ENCODE measurements at places on chromosomes 12 and 14.
A peak's percentile ranks its signal among the peaks of the same experiment; 100 is the strongest.

GRCh38 chr14:99352688-99353280 is 80.8 kb upstream of the BCL11B start:
- no peak for DNase-seq

GRCh38 chr12:115511305-115511704 is 766.2 kb downstream of the MED13L start:
- DNase-seq: no peak

DNA sequence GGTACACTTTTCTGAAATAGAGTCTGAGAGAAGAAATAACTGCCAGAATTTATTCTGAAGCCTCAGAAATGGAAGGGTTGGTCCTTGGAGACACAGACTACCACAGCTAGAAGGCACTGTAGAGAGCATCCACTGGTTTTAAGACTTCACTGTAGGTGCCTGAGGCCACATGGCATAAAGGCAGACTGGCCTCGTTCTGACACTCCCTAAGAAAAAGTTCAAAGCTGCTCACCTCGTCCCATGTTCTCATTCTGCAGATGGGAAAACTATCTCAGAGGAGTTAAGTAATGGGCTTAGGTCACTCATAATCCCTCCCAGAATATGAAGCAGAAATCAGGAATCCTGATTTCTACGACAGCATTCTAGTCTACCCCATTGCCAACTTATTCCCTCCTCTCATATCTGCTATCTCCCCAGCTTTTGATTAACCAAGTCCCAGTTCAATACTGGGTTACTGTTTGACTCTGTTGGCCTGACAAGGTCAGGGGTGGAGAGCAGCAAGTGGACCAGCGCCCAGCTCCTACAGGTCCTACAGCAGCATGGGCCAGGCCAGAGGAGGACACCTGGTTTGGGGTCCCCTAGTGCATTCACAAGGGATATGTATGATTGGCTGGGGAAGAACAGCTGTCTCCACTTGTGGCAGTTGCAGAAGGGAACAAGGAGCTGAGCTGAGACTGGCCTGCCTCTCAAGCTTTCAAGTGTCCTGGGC is 3.7 kb downstream of the ITGA5 start:
- DNase-seq: no peak

GRCh38 chr14:102999227-102999895 is 58.0 kb downstream of the CDC42BPB start:
- no peak for DNase-seq

- DNase-seq: no peak
Measured at GRCh38 chr14:50410071-50410470, 13.4 kb upstream of the CDKL1 start.

DNA sequence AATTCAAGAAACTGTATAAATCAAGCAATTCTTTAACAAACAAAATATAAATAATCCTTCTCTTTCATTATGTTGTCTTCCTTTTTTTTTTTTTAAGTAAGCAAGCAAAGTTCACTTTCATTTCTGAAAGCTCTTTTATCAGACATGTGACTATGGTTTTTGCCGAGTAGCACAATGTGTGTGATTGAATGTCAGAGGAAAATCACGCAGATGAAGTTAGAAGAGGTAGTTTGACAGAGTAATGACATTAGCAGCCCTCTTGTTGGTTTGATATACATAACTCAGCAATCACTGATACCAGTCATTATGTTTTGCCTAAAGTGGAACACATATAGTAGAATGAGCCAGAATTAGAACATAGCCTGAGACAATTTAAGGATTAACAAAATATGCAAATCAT is 19.0 kb downstream of the ALX1 start:
- DNase-seq: no peak

GRCh38 chr12:68538726-68539614 is 71.7 kb upstream of the RAP1B start:
- peak; percentile 5 for DNase-seq

- DNase-seq: no peak
Measured at GRCh38 chr12:76259660-76260389, 88.4 kb downstream of the BBS10 start.

- DNase-seq: no peak
Measured at GRCh38 chr12:130872179-130873096, 572 bp downstream of the RAN start.

GRCh38 chr12:34625116-34625515 is 602.8 kb downstream of the ALG10 start:
- no peak for DNase-seq

GRCh38 chr12:60977966-60978365 is 1282.2 kb upstream of the USP15 start:
- no peak for DNase-seq

DNA sequence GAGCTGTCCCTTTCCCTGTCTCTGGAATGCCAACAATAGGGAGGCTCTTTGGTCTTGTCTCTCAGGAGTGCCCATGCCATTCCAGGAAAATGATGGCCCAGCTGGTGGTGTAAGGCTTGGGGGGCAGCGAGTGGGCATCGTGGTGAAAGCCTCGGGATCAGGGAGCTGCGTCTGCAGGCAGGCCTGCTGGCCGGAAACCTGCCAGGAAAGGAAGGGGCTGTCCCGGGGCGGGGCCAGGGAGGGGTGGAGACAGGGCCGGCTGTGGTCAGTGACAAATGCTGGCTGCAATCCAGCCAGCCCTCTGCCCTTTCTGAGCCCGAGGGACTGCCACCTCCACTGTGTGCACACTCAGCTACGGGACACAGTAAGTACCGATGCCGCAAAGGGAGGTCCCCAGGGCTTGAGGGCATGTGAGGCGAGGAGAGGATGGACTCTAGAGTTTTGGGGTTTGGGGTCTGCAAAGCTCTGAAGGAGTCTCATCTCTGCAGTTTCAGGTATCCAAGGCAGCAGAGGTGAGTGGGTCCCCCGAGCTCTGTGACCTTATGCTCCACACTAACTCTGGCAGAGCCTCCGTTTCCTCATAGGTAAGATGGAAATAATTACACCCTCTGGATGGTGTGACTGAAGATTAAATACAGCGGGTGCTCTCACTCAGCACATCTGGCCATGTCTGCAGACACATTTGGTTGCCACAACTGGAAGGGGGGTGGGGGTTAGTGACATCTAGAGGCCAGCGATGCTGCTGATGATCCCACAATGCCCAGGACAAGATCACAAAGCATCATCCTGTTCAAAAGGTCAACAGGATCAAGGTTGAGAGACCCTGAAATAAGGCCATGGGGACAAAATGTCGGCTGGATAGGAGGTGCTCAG is at the start of gene SERPINA5:
SERPINA5 (plus strand) TSS at position 300 of the 873 bp plus-strand sequence. CDS start 5,937 bp downstream, outside the sequence.
- no peak for DNase-seq

DNA sequence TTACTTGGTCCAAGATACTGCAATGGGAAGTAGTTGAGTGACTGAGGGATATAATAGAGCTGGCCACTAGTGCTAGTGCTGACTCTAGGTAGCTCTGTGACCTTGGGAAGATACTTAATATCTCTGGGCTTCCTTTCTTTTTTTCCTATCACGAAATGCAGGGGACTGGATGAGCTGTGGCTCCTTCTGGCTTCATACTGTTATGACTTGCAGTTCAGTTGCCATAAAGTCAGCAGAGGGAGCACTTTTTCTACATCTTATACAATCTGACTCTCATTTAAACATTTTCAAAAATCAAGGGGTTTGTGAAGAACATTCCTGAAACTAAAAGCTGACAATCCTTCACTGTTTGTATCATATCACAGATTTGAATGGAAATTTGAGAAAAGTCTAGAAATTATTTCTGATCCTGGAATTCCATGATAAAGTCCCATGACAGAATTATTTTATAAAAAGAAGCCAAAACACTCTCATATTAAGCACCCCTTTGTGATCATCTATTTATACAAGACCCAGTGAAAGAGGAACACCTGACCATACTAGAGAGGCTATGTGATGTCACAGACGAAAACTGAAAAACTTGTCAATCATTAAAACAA is 5.3 kb downstream of the BHLHE41 start:
- DNase-seq: no peak

GRCh38 chr14:81536241-81536771 is 2.7 kb upstream of the SEL1L start:
- no peak for DNase-seq

GRCh38 chr12:40946612-40947194 is 241.4 kb upstream of the PDZRN4 start:
- no peak for DNase-seq

GRCh38 chr12:119989731-119990381 is 820 bp downstream of the BICDL1 start:
- DNase-seq: peak; percentile 38

DNA sequence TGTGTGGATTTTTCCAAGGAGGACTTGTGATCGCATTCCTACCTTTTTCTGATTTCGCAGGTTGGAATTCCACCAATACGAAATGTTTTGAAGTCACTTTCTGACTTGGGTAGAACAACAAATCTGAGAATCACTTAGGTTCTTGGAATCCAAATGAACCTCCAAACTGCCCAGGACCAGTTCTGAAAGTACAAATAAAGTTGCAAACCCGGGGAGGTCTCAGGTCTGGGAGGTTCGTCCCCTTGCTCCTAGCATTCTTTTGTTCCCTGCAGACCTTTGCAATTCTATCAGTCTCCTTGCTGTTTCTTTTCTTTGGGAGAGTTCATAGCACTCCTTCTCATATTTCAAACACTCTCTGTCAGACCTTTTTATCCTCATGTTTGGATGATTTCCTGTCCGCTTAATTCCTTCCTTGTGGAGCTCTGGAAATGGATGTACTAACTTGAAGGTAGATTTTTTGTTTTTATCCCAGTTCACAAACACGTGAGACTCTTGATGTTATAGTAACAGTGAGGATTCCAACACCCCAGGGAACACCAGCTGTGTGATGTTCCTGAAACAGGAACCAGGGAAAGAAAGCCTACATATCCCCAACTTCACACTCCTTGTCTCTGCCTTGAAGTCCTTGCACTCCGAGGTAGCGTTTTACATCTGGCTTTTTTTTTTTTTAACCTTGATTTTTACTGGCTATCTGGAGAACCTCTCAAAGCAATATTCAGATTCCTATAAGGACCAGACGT is 70.6 kb downstream of the TMEM132C start:
- no peak for DNase-seq

- DNase-seq: no peak
Measured at GRCh38 chr14:50366589-50366988, 30.1 kb downstream of the CDKL1 start.

- no peak for DNase-seq
Measured at GRCh38 chr12:48126953-48127630, 7.9 kb downstream of the PFKM start.

- DNase-seq: no peak
Measured at GRCh38 chr12:108116699-108117098, 12.4 kb upstream of the WSCD2 start.

DNA sequence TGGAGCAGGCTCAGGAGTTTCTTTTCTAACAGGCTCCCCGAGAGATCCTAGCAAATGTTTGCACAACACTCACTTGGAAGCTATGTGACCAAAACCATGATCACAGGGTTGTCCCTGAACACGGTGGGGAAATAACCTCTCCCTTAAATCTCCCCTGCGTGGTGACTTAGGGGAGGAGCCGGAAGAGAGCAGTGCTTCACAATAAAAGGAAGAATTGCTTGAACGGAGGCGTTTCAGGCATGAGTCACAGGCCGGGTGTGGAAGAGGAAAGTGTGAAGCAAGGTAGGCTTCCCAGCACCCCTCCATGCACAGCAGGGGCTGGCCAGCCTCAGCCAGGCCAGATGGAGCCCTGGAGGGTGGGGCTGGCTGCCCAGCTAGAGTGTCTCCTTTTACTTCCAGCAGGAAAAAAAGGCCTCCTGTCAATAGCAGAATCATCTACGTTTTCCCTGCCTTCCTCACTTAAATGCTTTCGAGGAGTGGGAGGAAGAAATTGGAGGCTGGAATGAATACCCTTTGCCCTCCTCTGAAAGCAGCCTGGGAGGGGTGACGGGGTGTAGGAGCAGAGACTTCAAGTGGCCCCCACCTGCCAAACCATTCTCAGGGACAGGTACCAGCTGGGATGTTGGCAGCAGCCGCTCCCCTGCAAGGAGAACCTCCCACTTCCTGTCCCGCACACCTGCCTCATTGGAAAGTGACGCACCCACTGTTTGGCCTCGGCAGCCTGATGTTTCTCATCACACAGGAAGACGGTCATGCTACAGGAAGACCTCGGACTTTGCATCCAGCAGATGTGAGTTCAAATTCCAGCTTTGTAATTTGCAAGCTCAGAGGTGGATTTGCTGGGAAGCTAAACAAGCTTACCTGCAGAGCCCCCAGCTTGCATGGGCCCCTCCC is 30.1 kb upstream of the PPP2R5C start:
- DNase-seq: peak; percentile 78

- no peak for DNase-seq
Measured at GRCh38 chr14:74518221-74518620, 24.7 kb downstream of the ISCA2 start.

- DNase-seq: no peak
Measured at GRCh38 chr12:66319266-66319954, 17.1 kb downstream of the HELB start.

- DNase-seq: peak; percentile 79
Measured at GRCh38 chr14:104976198-104977007, 1.8 kb downstream of the AHNAK2 start.

- no peak for DNase-seq
Measured at GRCh38 chr14:100574642-100575031, 12.6 kb downstream of the BEGAIN start.

DNA sequence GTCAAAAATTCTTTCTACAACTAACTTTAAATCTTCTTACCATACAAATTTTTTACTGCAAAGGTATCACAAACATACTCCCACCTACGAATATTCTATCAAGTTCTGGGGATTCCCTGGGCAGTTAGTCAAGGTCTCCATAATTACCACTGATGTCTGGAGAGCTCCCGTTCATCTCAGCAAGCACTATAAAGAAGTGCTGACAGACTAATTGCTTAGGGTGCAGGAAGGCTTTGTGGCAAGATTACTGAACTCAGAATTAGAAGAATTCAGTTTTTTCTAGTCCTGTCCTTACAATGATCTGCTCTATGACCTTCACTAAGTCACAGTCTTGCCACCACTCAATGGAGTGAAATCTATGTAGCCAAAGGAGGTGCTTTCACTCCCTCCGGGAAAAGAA is 61.5 kb downstream of the DUSP16 start:
- DNase-seq: no peak

- DNase-seq: no peak
Measured at GRCh38 chr12:100794441-100795173, at the start of gene ANO4. ANO4 (plus strand) TSS chr12:100794776; CDS start chr12:100901786, 107,010 bp downstream.

DNA sequence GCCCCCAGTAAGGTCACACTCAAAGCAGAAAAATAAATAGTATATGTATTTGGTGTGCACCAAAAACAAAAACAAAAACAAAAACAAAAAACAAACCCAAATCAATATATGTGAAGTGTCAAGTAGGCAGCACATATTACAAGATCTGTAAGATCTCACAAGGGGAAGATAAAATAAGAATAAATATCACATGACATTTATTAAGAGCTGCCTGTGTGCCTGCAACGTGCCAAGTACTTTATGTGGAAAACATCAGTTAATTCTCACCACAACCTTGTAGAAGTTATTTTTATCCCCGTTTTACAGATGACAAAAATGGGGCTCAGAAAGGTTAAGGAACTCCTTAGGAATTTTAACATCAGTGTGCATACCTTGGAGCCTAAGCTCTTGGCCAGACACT is 26.6 kb downstream of the TRIM9 start:
- DNase-seq: no peak

- DNase-seq: no peak
Measured at GRCh38 chr12:6574576-6575295, 6.6 kb upstream of the NOP2 start.

- no peak for DNase-seq
Measured at GRCh38 chr12:2335513-2335912, 282.7 kb downstream of the CACNA1C start.
